NCI-H2107 (cell line): ENCODE measurements at places on chromosomes 6 and 20.
A peak's percentile ranks its signal among the peaks of the same experiment; 100 is the strongest.

- DNase-seq = no peak
These were observed 29.4 kb upstream of the SYNCRIP start for GRCh38 chr6:85672050-85672449.

DNA sequence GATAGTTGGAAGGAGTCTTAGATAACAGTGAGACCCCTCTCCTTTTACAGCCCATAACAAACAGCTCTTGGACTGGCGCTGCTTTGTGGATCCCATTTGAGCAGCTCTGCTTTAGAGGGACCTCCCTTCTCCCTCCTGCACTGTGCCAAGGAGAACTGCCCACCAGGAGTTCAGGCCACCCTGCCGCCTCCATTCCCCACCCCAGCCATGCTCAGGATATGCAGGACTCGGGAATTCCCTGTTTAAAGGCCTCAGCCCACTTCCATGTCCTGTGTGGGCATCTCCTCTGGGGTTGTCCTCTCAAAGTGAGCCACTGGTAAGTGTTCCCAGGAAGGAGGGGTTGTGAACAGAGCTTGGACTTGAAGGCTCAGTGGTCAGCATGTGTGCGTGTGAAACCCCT lies 312.6 kb upstream of the RNF24 start:
- no peak for DNase-seq

- no peak for DNase-seq
These were observed 32.9 kb downstream of the PNLDC1 start for GRCh38 chr6:159832946-159833345.

- no peak for DNase-seq
These were observed 26.8 kb downstream of the REV3L start for GRCh38 chr6:111456208-111456607.

- no peak for DNase-seq
These were observed 437.8 kb upstream of the HSF2 start for GRCh38 chr6:121961619-121962125.

DNA sequence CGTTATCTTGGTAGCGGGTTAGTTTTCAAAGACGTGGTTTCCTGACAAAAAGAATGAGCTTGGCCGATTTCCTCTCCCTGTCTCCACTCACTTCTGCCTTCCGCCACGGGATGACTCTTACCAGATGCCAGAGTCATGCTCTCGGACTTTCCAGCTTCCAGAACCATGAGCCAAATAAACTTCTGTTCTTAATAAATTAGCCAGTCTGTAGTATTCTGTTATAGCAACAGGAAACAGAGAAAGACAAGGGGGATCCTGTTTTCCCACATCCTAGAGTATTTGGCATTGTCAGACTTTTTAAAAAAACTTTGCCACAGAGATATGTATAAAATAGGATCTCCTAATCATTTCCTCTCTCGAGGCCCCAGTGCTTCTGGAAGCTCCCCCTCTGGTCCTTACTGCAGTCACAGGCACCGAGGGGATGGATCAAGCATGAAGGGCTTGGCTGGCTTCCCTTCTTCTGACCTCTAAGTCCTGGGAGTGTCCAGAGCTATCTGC lies 84.9 kb upstream of the NAA20 start:
- no peak for DNase-seq

DNA sequence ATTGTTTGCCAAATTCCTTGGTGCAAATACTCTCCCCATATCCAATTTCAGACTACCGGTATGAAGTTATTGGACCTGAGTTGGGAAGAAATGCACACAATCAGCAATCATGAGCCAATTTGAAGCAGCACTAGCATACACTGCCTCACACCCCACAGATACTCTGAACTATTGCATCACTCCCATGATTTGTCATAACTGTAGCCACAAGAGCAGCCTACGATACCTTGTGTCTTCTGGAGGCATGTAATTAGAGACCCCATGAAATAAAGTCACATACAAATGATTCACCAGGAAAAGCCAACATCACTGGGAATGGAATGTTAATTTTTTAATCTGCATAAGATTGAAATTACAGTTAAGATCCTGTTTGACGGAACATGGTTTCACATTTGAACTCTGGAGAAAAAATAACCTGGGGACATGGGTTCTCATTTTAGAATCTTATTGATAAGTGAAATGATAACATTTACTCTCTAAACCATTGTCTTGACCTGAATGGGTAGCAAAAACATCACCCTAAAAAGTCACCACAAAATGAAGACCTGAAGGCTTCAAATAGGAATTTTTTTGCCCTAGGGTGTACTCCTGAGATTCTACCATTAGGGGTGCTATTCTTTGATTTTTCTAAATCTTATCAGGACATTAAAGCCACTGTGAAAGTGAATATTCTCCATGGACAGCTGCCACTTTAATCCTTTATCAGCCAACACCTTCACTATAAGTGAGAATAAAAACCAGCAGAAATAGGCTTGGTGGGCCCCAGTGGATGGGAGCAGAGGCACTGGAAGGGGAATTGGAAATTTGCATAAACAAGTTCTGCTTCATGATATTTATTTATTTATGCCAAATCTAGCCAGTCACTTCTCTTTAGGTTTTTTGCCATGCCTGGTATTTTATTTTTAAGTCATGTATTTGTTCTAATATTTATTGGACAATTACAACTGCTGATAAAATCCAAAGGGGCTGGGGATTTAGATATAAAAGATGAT lies 34.5 kb upstream of the HBS1L start:
- peak; percentile 19 for DNase-seq

DNA sequence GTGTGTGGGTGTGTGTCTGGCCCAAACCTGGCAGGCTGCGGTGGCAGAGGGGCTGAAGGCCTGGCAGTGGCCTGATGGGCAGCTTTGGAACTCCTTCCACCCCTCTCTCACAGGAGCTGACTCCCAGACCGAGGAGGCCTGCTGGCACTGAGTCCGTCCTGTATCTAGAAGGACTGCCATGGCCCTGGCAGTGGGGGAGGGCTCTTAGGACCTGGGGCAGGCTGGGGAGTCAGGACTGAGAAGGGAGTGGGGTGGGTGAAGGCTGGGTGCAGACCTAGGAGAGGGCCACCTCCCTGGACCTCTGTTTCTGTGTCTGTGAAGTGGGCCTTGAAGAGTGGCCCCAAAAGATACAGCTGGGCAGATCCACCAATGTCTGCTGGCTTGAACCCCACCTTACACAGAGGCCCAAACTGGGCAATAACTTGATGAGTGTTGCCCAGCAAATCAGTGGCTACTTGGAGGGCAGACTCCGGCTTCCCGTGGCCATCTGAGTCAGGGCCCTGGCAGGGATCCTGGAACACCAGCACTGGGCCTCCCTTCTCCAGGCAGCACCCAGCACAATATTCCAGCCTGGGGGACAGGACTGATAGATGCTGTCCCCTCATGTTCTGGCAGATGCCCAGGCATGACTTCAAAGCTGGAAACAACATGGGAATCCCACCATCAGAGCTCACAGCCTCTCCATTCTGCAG lies 46.7 kb upstream of the BLCAP start:
- DNase-seq = no peak
